Breast epithelium (tissue), 4 donors: ENCODE measurements at places on chromosomes 7 and 10.

GRCh38 chr10:76205361-76205760, 773.9 kb downstream of the LRMDA start:
- no peak for DNase-seq

DNA sequence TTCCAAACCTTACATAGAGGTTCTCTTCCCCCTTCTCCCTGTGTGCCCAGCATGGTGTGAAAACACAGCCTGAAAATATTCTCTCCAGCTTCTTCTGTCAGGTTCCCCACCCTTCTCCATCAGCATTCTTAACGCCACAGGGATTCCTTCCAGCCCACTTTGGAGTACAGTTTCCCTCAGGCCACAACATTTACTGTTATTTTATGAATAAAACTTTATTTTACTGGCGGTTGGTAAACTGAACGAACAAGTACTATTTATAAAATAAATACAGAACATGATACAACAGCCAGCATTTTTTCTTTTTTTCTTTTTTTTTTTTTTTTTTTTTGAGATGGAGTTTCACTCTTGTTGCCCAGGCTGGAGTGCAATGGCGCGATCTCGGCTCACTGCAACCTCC, 31.6 kb upstream of the GPNMB start:
- DNase-seq = no peak

DNA sequence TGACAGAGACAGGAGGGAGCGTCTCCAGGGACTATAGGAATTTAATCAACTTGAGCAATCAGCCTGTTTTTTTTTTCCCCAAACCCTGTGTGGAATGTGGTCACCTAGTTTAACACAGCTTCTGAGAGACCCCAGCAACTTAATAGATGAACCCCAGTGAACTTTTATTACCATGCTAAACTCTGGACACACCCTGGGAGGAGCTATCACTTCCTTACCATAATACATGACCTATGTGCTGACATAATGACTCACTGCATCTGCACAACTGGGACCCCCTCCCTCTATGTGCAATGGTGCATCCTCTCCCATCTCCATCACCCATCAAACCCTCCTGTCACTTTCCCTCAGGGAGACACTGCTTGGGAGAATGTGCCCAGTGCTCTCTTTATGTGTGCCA, 83.7 kb downstream of the EPC1 start:
- DNase-seq = no peak

- no peak for DNase-seq
These were observed 302.6 kb downstream of the RNLS start for GRCh38 chr10:88280518-88280917.

DNA sequence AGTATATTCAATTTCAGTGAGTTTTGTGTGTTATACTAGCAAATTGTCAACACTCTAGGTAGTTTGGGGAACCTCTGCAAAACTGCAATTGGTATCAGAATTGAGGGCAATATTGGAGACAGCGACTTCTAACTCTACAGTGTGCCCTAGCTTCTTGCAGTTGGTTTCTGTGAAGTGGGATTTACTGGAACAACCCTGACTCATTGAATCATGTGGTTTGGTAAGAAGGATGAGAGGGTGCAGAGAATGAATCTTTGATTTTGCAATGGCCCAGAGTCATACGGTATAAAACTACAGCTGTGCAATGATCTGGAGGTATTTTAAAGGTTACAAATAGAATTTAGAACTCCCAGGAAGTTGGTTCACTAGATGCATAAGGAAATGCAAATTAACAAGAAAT, 129.1 kb upstream of the PPP1R3A start:
- no peak for DNase-seq

DNA sequence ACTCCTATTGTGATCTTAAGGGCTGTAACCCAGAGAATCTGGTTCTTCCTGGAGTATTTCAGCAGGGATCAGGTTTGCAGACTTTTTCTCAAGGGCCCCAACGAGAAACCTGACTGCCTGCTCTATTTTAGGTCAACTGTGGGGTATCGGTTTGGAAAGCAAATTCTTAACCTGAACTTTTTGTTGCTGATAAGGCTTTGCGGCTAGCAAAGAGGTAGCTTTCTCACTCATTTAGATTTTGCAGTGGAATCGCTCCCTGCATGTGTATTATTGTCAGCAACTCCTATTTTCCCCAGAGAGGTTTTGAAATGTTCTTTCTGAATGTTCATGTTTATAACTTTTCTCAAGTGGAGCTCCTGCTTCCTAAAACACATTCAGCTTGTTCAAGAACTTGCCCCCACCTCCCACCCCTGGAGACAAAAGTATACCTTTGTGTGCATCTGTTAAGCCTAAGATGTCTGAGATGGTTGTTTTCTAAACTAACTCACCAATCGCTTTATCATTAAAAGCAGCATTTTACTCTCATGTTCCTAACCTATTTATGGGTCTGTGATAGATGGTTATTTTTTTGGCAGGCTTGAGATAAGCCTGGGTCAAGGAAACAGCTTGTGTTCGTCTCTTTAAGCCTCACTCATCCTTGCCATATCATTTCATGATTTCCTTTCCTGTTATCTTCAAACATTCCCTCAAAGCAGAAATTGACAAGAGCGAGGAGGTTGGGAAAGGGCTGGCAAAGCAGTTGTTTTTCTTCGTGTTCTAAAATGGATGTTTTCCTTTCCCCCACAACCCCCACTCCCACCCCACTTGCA, 129.8 kb downstream of the BAMBI start:
- no peak for DNase-seq

GRCh38 chr7:5591278-5591874, 167.7 kb upstream of the TNRC18 start:
- DNase-seq = no peak

DNA sequence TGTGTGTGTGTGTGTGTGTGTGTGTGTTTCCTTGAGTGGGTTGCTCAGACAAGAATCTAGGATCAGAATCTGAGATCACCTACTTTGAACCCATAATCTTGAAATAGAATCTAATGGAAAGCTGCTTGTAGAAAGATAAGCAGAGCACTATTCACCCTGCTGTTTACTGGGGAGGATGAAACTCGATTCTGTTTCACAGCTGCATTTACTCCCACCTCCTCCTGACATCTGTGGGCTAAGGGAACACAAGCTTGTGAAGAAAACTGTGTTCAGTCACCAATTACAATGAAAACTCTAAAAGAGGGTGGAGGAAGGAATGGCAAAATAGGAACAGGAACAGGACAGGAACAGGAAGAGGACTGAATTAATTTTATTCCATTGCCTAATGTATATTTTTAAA, 269.5 kb downstream of the TSPAN12 start:
- no peak for DNase-seq
